Transverse colon (tissue), 4 donors: ENCODE measurements at places on chromosomes 2 and 18. TPM values are rescaled to one million over a fixed set of nuclear protein-coding genes. Genes with fewer than 3 reads are reported as not detected.

PTPN2 gene
- 44.1 TPM for total RNA-seq

LRRC30 gene
- not detected for total RNA-seq

GRB14 gene
- total RNA-seq: not detected

C2orf66 gene
- not detected for total RNA-seq

ANKRD36B gene
- 81.8 TPM for total RNA-seq

GKN1 gene
- not detected for total RNA-seq

MAP4K4 gene
- total RNA-seq: 42.3 TPM

TUBA3D gene
- total RNA-seq: not detected

DGKD gene
- total RNA-seq: 92.4 TPM

DSG4 gene
- not detected for total RNA-seq

DNA sequence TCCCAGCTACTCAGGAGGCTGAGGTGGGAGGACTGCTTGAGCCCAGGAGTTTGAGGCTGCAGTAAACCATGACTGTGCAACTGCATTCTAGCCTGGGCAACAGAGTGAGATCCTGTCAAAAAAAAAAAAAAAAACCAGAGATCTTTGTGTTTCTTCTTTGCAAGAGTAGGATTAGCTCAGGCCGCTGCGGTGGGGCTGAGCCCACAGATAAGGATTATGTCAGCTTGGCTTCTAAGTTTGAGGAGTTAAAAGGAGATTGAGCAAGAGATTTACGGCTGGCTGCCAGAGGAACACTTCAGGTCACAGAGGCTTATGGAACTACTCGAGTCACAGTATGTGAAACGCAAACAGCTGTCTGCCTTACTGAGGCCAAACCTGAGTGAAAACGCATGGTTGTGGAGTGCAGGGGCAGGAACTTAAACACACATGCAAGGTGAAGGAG lies 146.7 kb upstream of the L3MBTL4 start:
- H3K27me3 ChIP-seq: no peaks in the 10 kb centered on the region
- H3K36me3 ChIP-seq: no peaks in the 10 kb centered on the region
- no peak overlapping the region for H3K4me3 ChIP-seq
- no peaks in the 10 kb centered on the region for H3K4me1 ChIP-seq
- peak; percentile 39 for DNase-seq

DNA sequence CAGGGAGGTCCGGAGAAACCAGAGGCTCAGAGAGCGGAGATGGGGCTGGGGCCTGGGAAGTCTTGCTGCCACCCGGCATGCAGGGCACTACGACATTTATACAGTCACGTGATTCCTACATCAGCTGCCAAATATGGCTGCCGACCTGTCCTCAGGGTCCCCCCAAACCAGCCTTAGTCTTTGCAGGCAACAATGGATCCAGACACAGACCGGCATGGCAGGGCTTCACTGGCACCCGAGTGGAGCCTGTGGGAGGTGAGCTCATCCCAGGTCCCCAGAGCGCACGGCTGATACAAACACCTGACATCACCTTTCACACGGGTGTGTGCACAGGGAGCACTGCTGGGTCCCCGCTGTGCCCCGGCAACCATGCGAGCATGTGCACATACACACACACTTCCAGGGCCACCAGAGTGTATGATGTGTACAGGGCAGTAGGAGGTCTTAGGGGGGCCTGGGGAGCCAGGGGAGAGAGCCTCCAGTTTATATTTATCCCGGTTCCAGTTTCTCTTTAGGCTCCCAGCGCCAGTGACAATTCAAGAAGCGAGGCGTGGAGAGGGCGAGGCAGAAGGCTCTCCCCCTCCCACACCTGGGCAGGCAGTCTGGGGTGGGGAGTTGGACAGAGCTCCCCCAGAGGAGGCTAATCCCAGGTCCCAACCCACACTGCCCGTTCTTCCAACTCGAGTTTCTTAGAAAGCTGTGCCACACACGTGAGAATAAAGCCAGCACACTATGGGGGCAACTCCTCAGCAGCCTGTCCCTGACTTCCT lies 2.7 kb downstream of the SEMA4C start:
- no peaks in the 10 kb centered on the region for H3K27me3 ChIP-seq
- no peak for DNase-seq
- no peak overlapping the region for H3K4me3 ChIP-seq

- no peaks in the 10 kb centered on the region for H3K36me3 ChIP-seq
- H3K4me1 ChIP-seq: peaks cover 16% of the 10 kb centered on the region
- H3K27me3 ChIP-seq: no peaks in the 10 kb centered on the region
- no peak overlapping the region for H3K27ac ChIP-seq
Measured at GRCh38 chr18:48797841-48798255, 152.9 kb downstream of the SMAD7 start.

DNA sequence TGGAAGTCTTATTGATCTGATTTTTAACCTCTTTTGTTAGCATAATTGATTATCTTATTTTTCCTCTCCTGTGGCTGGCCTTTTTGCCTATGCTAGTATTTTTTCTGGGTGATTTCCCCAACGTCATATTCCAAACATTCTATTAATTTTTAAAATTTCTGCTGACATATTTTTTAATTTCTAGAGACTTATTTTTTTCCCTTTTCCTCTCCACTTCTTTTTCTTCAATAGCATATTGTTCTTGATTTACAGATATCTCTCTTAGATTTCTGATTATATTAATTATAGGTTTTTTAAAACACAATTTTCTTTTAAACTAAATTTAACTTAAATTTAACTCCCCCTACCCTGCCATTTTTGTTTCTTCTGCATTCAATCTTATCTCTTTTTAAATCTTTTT lies 47.2 kb upstream of the NR4A2 start:
- no peak overlapping the region for H3K27ac ChIP-seq
- no peaks in the 10 kb centered on the region for H3K27me3 ChIP-seq
- no peak overlapping the region for H3K4me3 ChIP-seq
- no peaks in the 10 kb centered on the region for H3K4me1 ChIP-seq

DNA sequence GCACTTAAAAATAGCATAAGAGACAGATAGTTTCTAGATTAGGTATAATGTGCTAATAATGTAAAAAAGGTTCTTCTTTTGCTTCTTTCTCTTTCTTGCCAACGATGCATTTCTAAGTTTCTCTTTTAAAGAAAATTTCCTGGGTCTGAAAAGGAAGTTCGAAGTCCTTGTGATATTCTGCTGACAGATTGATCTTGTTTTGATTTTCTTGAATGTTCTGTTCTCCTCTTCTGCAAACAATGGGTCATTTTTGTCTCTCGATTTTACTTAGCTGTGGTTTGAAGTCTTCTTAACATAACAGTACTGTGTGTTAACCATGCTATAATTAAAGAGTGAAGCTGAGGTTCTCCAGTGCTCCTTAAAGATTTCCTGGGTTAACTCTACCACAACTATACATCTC lies 61.1 kb upstream of the ACYP2 start:
- H3K27ac ChIP-seq: peak overlapping the region; percentile 20
- no peak overlapping the region for H3K4me3 ChIP-seq
- DNase-seq: no peak

GRCh38 chr2:121147766-121148165 lies 137.2 kb downstream of the TFCP2L1 start:
- H3K36me3 ChIP-seq: no peaks in the 10 kb centered on the region
- no peaks in the 10 kb centered on the region for H3K27me3 ChIP-seq
- H3K4me3 ChIP-seq: no peak overlapping the region
- DNase-seq: no peak
- H3K4me1 ChIP-seq: peaks cover 9% of the 10 kb centered on the region

DNA sequence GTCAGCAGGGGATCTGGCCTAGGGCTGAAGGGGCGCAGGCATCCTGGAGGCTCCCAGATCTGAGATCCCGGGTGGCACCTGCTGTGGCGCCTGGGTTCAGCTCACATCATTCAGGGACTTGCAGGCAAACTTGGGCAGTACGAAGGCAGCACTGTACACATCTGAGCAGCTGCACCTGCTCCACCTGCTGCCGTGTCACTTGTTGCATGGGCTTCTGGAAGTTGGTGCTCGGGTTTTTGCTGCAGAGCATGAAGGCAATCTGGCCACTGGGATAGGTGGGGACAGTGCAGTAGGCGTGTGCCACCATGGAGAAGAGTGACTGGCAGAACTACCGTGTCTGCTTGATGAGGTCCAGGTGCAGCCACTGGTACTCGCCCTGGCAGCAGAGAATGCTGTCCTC lies 48.6 kb downstream of the UGGT1 start:
- no peak overlapping the region for H3K4me3 ChIP-seq
- no peaks in the 10 kb centered on the region for H3K4me1 ChIP-seq
- no peak overlapping the region for H3K27ac ChIP-seq
- H3K36me3 ChIP-seq: no peaks in the 10 kb centered on the region

DNA sequence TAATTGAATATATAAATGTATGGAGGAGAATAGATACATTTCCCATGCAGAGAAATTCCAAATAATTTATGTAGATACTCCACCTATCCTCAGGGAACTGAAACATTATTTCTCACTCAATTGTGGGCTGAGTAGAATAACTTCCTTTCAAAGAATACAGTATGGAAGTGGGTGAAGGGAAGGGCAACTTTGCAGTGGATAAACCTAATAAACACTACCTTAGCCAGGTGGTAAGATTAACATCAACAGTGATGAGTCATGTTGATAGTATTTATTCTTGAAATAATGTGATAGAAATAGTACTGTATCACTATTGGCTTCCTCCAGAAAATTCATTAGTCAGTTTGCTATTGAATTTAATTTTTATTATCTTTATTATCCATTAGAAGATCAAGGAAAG lies 716.4 kb upstream of the CHAC2 start:
- no peak overlapping the region for H3K27ac ChIP-seq
- no peak for DNase-seq
- no peak overlapping the region for H3K4me3 ChIP-seq
- no peaks in the 10 kb centered on the region for H3K27me3 ChIP-seq
- H3K4me1 ChIP-seq: no peaks in the 10 kb centered on the region

DNA sequence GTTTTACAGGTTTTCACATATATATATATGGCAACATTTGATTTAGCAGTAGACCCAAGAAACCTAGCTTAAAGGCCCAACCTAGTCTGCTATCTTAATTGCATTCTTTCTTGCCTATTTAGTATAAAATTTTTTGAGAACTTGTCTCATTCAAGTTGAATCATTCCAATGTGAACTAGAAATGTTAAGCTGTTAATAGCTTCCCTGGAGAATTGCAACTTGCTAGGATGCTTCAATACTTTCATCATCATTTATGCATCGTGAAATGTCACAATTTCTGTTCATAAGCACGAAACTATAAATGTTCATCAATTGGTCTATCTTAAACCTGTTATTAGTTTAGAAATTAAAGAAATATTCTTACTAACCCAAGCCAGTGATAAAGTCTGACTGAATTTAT lies 217.6 kb downstream of the BABAM2 start:
- H3K27me3 ChIP-seq: no peaks in the 10 kb centered on the region
- no peaks in the 10 kb centered on the region for H3K4me1 ChIP-seq
- H3K36me3 ChIP-seq: no peaks in the 10 kb centered on the region
- H3K4me3 ChIP-seq: no peak overlapping the region
- no peak overlapping the region for H3K27ac ChIP-seq

- H3K36me3 ChIP-seq: no peaks in the 10 kb centered on the region
- H3K27me3 ChIP-seq: no peaks in the 10 kb centered on the region
- no peak for DNase-seq
- peaks cover 61% of the 10 kb centered on the region for H3K4me1 ChIP-seq
- no peak overlapping the region for H3K4me3 ChIP-seq
- H3K27ac ChIP-seq: peak overlapping the region; percentile 8
Measured at GRCh38 chr2:10402653-10403215, 45.4 kb downstream of the ODC1 start.

- peaks cover 58% of the 10 kb centered on the region for H3K4me1 ChIP-seq
- DNase-seq: no peak
- H3K27ac ChIP-seq: no peak overlapping the region
- H3K4me3 ChIP-seq: no peak overlapping the region
- no peaks in the 10 kb centered on the region for H3K27me3 ChIP-seq
Measured at GRCh38 chr18:58544179-58544578, 84.7 kb downstream of the ALPK2 start.

DNA sequence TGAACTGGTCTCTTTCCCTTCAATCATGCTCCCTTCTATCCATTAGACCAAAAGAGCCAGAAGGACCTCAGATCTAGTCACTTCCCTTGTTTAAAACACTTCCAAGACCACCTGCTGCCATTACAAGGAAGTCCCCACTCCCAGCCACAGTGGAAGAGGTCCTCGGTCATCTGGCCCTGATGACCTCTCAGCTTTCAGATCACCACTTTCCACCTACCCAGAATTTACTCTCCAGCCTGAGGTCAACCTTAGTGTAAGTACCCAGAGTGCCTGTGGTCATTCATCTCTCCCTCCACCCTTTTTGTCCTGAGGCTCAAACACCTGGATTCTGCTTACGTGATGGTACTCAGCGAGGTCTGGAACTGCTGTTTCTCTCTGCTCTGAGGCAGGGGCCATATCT lies 67.1 kb downstream of the MARCO start:
- peaks cover 4% of the 10 kb centered on the region for H3K4me1 ChIP-seq
- no peak overlapping the region for H3K27ac ChIP-seq
- H3K27me3 ChIP-seq: peaks cover 38% of the 10 kb centered on the region
- H3K4me3 ChIP-seq: no peak overlapping the region
- no peaks in the 10 kb centered on the region for H3K36me3 ChIP-seq
- DNase-seq: no peak

GRCh38 chr2:47264143-47264542 lies 109.0 kb upstream of the STPG4 start:
- no peak overlapping the region for H3K27ac ChIP-seq
- no peaks in the 10 kb centered on the region for H3K27me3 ChIP-seq
- H3K4me1 ChIP-seq: peaks cover 22% of the 10 kb centered on the region

DNA sequence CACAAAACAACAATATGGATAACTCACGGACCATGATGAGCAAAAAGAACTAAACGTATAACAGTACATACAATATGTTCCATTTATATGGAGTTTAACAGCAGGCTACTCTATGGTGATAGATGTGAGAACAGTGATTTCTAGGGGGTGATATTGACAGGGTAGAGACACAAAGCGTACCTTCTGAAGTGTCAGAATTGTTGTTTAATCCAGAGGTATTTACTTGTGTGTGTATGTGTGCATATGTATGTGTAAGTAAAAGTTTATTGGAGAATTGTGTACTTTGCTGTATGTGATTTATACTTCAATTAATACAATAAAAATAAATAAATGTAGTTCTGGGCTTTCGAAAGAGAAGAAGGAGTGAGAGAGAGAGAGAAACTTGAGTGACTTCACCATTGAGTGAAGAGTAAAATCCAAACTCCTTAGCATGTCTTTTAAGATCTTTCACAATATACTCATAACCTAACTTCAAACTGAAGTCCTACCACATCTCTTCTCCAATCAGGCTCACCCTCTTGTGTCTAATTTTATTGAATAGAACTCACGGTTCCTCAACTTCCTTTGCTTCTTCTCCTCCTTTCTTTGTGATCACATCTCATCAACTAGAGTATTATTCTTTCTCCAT lies 126.0 kb upstream of the KLF7 start:
- no peak overlapping the region for H3K4me3 ChIP-seq
- no peak for DNase-seq
- no peak overlapping the region for H3K27ac ChIP-seq
- no peaks in the 10 kb centered on the region for H3K36me3 ChIP-seq
- no peaks in the 10 kb centered on the region for H3K27me3 ChIP-seq
